Stimulated activated CD8-positive, alpha-beta memory T cell treated with anti-CD3 and anti-CD28 coated beads, Interleukin-4, amount 100 ng/mL, for 1 hour (primary cell): ENCODE measurements at places on chromosomes 7 and 10.

DNA sequence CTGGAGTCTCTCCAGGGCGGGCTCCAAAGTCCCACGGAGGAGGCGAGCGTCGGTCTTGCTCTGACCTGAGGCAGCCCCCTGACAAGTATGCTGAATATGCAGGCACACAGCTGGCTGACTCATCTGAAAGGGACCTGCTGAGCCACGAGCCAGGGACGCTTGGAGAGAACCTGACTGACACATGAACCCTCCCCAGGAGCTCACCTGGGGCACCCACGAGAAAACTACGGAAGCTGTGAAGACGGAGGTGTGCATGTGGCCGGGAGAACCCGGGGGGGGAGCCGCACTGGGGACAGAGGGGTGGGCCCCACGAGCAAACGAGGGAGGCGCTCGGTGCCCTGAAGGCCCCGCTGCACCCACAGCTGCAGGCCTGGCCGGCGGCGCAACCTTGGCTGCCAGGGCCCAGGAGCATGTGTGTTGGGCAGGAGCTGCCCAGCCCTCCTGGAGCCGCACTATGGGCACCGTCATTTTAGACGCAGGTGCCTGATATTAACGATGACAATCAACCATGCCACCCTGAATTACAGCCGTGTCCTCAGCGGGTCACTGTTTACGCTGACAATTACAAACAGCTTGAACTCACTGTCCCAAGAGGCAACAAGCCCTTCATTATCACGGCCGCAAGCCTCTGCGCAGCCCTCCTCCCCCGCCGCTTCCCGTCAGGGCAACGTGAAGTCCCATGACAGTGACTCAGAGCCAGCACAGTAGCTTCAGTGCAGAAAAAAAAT, 64.7 kb downstream of the DIP2C start:
- DNase-seq, result no peak

DNA sequence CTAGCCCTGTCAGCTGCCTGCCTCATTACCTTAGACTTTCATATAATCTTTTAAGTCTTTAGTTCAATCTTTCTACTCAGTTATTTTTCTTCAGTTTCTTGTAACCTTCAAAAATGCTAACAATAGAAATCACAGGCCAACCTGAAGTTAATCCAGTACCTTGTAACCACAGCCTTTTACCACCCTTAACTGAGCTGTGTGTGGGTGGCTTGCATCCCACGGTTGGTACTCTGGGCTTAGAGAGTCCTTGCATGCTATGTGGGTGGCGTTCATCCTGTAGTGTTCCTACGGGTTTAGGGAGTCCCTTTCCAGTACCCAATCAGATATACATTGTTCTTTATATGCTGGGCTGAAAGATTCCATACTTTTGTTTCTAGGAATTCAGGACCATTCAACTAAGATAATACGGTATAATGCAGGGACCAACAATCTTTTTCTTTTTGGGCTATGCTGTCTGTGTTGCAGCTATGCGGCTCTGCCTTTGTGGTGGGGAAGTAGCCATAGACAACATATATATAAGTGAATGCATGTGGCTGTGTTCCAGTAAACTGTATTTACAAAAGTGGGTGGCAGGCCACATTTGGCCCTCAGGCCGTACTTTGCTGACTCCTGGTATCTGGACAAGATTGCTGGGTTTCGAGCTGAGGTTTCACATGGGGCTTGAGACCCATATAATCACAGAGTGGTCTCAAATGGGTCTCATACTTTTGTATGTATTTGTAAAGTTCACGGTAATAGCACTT, 280.8 kb upstream of the LRGUK start:
- DNase-seq, result no peak

DNA sequence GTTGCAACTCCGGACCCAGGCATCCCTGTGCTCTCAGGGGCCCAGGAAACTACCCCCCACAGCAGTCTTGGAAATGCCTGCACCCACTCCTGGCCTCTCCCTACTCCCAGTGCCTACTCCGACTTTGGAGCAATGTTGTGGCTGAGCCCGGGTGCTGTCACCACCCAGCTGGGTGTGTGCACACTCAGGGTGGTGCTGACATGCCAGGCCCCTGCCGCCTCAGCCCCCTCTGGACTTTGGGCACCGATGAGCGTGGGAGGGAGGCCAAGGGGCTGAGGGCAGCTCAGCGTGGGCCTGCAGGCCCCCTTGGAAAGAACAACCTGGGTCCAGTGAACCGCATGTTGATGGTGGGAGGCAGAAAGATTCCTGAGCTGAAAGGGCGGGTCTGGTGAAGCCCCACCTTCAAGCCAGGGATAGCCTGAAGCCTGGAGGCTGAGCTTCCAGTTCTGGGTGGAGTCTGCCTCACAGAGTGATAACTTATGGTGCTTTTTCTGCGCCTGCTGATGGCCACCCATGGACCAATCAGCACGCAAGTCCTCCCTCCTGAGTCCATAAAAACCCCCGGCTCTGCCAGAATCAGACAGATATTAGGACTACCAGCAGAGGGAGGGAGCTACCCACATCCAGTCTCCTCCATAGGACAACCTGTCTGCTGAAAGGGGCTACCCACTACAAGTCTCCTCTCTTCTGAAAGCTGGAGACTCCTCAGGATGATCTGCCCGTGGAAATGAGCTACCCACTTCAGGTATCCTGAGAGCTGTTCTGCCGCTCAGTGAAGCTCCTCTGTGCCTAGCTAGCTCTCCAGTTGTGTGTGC, 380.4 kb upstream of the SORCS1 start:
- no peak for DNase-seq

- peak; percentile 17 for DNase-seq
Measured at GRCh38 chr10:62244785-62245467, 23.7 kb downstream of the RTKN2 start.
